T-helper 9 cell (primary cell): ENCODE measurements at places on chromosomes 7 and 10.
A peak's percentile ranks its signal among the peaks of the same experiment; 100 is the strongest.

DNA sequence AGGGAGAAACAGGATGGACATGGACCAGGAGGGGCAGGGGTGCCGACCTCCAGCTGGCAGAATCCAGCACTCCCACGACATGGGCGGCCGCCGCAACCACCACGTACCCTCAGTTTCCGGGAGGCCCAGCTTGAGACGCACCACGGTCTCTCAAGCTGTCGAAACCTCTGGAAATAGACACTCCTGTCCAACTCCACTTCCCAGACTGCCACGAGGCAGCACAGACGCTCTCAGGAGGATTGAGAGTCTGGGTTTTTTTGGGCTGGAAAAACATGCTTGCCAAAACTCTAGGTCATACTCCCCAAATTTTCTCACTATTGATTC, 37.9 kb upstream of the PDGFA start:
- no peak for DNase-seq

GRCh38 chr7:7795203-7795602, 76.8 kb upstream of the RPA3 start:
- no peak for DNase-seq

DNA sequence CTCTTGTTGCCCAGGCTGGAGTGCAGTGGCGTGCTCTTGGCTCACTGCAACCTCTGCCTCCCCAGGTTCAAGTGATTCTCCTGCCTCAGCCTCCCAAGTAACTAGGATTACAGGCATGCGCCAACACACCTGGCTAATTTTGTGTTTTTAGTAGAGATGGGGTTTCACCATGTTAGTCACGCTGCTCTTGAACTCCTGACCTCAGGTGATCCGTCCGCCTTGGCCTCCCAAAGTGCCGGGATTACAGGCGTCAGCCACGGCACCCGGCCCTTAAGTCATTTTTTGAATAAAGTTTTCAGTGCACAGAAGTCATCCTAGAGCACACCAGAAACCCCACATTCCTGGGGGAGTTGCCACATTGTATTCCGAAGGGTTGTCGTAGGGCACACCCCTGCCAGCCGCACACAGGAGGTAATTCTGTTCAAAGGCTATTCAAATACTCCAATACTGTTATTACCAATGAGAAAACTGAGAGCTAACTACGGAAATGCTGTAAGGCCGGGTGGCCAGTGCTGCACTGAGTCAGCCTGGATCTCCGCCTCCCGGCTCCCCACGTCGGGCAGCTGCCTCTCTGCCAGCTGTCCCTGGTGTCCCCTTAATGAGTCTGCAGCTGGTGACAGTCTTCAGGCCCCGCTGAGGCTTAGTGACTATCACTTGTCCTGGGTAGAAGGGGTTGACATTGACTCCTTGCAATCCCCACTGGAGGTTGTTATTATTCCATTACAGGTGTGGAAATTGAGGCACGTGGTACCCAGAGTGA, 8.6 kb upstream of the RFC2 start:
- no peak for DNase-seq

GRCh38 chr10:110679486-110680272, 35.5 kb downstream of the RBM20 start:
- no peak for DNase-seq

GRCh38 chr10:47368431-47369180, 15.5 kb downstream of the ZNF488 start:
- DNase-seq, result no peak

GRCh38 chr10:131277969-131278368, 33.6 kb downstream of the TCERG1L start:
- no peak for DNase-seq

DNA sequence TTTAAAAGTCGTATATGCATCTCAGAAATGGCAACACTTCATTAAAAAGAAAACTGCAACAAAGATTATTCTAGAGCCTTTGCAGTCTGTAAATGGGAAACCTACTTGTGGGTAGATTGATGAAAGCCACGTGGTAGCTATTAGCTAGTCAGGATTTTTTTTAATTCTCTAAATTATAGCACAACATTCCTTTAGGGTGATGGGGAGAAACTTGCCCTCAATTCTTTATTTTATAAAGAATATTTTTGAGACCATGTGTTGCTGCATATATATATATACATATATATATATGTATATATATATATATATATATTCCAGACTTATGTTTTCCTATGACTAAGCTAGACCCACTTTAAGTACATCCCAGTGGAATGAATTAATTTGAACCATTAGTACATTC, 118.0 kb downstream of the PPP1R3A start:
- DNase-seq, result no peak

DNA sequence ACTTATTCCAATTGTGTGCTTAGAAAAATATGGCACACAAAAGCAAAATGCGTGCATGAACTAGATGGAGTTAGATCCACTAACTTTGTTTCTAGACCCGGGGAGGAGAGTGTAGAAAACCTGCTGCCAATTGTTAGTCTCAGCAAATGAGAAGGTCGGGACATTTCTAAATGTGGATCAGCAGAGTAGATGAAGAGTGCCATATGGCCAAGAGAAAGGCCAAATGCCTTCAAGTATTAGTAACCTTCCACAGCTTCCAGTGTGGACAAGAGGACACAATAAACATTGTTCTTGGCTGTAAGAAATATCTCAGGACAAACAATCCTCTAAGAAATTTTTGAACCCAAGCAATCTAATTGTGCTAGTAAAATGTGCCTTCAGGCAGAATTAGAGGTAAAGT, 690.3 kb downstream of the REEP3 start:
- no peak for DNase-seq

DNA sequence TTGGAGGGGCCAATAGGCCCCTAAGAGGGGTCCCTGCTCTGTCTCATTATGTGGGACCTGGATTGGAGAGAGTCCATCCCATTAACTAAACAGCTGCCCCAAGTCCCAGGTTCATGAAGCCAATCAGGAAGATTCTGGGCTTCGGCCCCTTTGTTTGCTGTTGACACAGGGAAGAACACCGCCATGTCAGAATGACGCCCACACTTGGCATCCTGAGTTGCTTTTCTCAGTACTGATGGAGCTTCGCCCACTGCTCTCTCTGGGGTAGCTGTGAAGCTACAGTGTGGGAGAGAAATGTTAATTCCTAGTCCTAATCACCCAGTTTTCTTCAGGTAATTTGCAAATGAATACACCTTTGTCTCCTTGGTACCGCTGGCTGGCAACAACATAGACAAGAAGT, 264.7 kb downstream of the GLRX3 start:
- DNase-seq, result no peak

DNA sequence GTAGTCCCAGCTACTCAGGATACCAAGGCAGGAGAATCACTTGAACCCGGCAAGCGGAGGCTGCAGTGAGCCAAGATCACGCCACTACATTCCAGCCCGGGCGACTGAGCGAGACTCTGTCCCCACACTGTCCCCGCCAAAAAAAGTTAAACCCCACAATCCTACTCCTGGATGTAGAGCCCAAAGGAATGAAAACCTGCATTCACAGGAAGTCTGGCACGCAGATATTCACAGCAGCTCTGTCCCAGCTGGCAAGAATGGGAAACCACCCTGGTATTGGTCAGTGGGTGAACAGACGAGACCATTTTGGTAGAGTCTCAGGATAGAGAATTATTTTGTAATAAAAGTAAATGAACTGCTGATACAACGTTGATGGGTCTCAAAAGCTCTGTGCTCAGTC, 225.2 kb downstream of the MAD1L1 start:
- DNase-seq, result no peak

DNA sequence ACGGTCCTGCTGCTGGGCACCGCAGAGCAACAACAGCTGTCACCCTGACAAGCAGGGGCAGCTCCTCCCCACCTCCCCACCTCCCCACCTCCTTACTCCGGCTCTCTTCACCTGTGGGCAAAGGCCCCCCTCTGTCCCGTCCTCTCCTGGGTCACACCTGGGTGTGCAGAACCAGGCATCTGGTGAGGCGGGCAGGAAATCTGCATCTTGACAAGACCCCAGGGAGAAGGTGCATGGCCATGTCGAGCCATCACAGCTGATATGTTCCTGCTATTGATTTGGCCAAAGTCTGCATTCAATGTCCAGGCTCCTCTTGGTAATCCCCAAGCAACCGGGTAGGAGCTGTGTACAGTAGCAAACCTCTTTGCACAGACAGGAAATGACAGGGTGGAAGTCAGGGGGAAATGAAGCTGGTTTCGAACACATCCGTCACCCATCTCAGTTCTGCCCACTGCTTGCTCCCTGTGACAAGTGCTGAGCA, 554.2 kb downstream of the DNAJB6 start:
- no peak for DNase-seq

DNA sequence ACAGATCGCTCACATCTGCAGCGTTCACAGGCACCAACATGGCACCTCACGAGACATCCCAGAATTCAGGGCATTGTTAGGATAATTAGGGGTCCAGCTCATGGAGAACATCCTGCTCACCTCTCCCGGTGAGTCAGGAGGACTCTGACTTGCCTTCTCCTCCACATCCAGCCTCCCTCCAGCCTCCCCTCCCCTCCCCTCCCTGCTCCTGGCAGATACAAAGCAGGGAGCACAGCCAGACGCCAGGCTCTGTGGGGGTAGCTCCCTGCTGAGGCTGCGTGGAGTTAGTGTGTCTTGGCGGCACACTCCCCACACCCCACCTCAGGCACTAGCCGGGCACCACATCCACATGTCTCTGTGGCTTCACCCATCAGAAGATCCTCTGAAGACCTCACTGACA, 320.6 kb downstream of the CXCL12 start:
- no peak for DNase-seq

GRCh38 chr10:113961182-113962031, 82.3 kb upstream of the ADRB1 start:
- peak; percentile 56 for DNase-seq

GRCh38 chr7:29090836-29091601, 55.3 kb downstream of the CPVL start:
- DNase-seq, result no peak

- DNase-seq, result no peak
Measured at GRCh38 chr7:140568021-140568813, 72.4 kb downstream of the DENND2A start.

- no peak for DNase-seq
Measured at GRCh38 chr7:79361214-79361613, 92.3 kb downstream of the MAGI2 start.

GRCh38 chr7:40327873-40328272, 193.1 kb downstream of the SUGCT start:
- DNase-seq, result no peak

GRCh38 chr7:48089046-48090003, at the start of gene UPP1:
Gene UPP1 (plus strand): TSS chr7:48089265. CDS start chr7:48094784, 5,519 bp downstream.
- peak; percentile 88 for DNase-seq

GRCh38 chr10:88401671-88402347, 181.3 kb downstream of the RNLS start:
- DNase-seq, result no peak

DNA sequence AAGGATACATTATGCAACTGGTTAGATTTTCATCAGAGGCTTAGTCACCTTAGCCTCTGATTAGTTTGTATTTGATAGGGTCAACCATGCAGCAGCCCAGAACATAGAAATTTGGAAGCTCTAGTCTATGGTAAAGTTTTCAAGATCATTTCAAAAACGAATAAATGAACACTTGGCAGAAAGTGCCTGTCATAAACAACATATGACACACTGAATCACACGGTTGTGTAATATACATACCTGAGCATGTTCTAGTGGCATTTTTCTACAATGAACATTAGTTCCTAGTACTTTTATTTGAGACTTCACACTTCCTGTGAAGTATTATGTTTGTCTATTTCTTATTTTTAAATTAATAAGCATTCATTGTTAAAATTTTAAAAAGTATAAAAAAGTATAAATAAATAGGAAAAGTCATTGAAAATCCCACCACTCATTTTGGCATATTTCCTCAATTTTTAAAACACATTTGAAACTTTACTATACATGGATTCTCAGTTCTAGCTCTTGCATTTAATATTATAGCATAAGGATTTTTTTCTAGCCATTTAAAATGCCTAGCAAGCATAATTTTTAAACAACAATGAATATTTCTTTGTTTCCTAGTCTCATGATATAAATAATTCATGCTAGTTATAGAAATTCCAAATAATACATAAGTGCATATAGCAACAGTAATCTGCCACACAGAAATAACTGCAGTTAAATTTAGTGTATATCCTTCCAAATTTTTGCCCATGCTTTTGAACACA, 25.7 kb upstream of the PRPS1L1 start:
- DNase-seq, result no peak

- DNase-seq, result no peak
Measured at GRCh38 chr10:26457088-26457487, 18.9 kb downstream of the APBB1IP start.

DNA sequence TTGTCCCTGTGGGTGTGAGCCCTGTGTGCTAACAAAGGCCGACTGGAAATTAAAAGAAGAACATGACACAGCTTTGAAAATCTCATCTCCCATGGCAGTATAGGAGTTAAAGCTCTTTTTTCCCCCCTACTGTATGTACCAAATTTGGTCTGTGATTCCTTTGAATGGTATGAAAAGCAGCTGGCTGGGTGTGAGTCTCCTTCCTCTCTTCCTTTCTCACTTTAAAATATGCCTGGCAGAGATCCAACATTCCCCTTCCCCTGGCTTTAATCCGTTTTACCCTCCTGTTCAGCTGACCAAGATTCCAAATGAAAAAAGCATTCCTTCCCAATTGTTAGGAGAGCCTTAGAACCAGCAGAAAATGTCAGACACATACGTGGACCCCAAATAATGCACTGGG, 225.0 kb upstream of the CELF2 start:
- no peak for DNase-seq

- DNase-seq, result no peak
Measured at GRCh38 chr10:67794909-67795460, 43.0 kb downstream of the DNAJC12 start.

GRCh38 chr10:22742678-22743077, 28.3 kb upstream of the PIP4K2A start:
- DNase-seq, result no peak

DNA sequence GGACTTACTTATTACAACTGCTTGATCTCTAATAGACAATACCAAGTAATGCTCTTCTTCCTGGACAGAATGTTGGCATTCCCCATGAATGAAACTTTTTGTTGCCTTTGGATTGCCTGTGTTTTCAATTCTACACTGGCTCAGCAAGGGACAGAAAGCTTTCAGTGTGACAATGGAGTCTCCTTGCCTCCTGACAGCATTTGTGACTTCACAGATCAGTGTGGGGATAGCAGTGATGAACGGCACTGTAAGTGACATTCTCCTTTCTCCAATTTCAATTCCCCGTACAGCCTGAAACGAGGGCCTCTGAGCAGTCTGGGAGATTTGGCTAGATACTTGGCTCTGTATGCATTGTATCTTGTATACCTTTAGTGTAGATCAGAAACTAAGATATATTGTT, 290 bp downstream of the MALRD1 start:
- DNase-seq, result no peak

DNA sequence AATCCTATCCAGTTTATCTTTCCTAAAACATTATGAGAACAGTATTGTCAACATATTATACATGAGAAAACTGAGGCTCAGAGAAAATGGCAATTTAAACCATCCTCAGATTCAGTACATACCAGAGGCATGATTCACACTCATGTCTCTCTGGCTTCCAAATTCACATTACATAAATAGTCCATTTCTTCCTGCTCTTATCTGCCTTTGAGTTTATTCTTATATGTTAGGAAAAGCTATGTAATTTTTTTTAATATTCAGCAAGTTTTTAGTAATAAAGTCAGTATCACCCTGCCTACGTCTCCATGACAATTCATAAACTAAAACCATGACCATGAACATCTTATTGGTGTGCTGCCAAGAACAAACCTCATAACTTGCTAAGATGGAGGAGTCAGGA, 1260.2 kb upstream of the SORCS1 start:
- no peak for DNase-seq

- DNase-seq, result no peak
Measured at GRCh38 chr7:26100406-26101339, 51.3 kb upstream of the NFE2L3 start.
